ENCODE measurements at places on chromosomes 12 and 14. TPM values are rescaled to one million over a fixed set of nuclear protein-coding genes. Genes with fewer than 3 reads are reported as not detected.

GRCh38 chr14:20723488-20723887, 22.2 kb upstream of the EDDM3A start:
- peak; percentile 54 for DNase-seq

DNA sequence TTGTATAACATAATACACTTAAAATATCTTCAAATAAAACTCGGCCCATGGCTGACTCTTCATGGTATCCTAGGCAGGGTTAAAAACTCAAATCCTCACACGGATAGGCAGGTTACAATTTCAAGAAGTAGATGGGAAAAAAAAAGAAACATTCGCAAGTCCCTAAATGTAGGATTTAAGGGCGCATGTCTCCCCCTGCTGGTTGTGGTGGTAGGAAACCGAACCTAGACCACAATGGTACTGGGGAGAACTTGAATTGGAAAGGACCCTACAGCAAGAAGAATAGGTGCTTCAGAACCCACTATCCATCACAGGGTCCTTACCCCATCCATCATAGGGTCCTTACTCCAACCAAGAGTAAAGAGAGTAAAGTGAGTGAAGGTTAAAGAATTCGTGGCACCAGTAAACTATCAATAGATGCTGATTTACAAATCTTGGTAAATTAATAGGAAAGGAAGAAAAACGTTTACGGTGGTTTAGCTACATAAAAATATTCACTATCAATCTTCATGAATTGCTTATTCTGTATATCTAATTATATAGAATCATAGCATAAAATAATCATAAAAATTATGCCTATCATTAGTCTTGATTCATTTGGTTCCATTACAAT, 3.3 kb upstream of the CIPC start:
- DNase-seq, result peak; percentile 85

GRCh38 chr14:103767336-103767894, 51.8 kb downstream of the ZFYVE21 start:
- DNase-seq, result no peak

DNA sequence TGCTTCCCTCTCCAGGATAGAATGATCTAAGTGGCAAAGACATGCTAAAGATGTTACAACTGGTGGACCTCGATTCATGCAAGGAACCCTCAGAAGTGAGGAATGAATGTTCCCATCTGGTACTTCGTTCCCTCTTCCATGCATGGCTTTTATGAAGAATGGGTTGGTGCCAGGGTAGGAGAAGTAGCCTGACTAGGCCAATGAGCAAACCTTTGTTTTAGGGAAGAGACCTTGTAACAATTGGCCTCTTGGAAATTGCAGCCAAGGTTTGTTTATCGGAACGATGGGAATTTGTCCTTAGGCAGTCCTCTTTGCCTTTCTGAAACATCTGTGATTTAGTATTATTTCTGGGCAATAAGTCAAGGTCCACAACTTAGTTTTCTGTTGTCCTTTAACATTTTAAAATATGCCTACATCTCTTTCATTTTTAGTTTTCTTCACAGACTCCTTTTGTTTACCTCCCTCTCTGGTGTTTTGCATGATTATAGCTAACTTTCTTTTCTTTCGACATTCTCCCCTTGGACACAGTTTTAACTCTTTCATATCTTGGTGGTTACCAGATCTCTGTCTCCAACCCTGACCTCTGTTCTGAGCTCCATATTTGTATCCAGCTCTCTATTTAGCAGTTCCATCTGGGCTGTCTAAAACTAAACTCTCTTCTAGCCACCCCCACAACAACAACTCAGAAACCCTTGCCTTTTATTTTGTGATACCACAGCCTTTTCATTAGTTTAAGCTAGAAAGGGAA, 70.0 kb downstream of the DIP2B start:
- no peak for DNase-seq

GRCh38 chr12:60501124-60501729, 905.4 kb downstream of the SLC16A7 start:
- no peak for DNase-seq

DNA sequence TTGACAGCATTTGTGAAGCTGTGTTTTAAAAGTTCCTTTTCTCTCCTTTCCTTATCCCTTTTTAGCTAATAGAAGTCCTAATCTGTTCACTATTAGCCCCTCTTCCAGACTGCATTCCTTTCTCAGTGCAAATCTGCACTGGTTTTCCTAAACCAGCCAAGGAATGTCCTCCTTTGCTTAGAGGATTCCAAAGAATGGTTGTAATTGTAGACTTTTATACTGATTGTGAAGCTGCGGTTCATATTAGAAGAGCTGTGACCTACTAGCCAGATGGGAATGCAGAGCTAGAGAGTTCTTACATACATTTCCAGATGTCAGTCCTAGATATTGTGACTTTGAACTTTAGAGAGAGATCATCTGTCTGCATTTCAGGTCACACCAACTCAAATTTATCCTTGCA, 79.8 kb downstream of the MYRFL start:
- no peak for DNase-seq

- peak; percentile 61 for DNase-seq
These were observed at the start of gene ETV6 for GRCh38 chr12:11649413-11650285. ETV6 (plus strand) TSS chr12:11649674; CDS start chr12:11650128, 454 bp downstream.

- peak; percentile 80 for DNase-seq
These were observed at the start of gene AMDHD1 for GRCh38 chr12:95943330-95943842. AMDHD1 (plus strand) TSS chr12:95943331; CDS start chr12:95943399, 68 bp downstream.

DNA sequence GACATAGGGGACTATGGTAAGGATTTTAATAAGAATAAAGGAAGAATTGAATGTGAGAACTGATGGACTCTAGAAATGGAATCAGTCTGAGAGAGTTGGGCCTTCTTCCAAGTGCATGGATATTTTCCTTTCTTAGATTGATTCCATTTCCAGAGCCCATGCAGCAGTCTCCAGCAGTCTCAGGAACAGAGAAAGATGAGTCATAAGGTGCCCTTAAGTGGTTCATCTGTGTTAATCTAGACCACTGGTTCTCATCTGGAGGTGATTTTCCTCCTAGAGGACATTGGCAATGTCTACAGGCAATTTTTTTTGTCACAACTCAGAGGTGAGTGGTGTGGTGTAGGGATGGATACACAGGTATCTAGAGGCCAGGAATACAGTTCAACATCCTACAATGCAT, 25.9 kb downstream of the TRIM9 start:
- DNase-seq, result no peak

DNA sequence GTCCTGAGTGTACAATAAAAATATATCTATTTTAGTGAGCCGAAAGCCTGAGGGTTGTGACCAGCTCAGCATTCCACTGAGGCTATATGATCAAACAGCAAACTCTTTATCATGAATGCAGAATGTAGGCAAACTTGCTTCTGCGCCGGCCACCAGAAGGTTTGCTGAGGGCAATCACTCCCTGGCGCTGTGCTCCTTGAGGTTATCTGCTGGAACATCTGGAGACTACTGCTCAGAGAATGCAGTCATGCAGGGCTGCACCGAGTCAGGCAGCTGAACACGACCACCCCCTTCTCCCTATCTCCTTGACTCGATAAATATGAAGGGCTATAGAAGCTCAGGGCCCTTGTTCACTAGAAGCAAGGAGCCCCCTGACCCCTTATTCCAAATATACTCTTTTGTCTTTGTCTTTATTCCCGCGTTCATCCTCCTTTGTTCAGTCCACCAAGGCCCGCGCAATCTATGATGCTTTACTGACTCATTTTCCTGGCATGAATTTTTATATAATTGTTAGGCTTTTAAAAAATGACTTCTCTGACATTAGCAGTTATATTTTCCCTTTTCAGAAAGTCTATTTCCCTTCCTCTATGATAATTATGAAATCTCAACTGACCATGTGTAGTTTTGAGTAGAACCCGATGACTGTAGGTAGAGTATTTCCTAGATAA, 1089.3 kb downstream of the SLC16A7 start:
- DNase-seq, result no peak

GRCh38 chr14:32608857-32609256, 279.8 kb downstream of the AKAP6 start:
- peak; percentile 78 for DNase-seq

DNA sequence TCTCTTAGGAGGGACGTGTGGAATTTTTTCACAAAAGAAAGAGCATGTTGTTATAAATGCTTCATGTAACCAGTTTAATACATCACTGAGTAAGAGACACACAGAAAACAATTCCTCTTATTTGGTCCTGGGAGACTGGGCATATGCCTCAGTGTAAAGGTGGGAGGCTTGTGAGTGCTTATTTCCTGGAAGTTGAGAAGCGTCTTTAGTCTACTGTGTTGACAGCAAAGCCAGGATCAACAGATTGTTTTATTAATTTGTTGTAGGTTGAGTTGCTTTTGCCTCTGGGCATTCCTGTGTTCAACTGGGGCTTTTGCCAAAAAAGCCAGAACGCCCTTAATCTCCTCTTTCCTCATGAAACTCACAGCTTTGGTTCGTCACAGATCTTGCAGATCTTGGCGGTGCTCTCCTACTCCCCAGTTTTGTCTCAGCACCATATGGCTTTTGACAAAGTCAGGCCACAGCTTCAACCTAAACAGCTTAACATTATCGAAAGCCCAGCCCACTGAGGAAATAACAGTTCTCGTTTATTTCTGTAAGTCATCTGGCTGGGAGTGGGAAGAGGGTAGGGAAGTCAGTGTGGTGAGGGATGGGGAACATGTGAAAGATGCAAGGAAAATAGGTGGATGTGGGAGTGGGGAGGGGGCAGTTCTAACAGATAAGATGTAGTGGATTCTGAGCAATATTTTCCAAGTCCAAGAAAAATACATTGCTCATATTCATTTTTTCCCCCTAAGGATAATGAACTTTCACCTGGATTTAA, 227.2 kb downstream of the DACT1 start:
- no peak for DNase-seq

DNA sequence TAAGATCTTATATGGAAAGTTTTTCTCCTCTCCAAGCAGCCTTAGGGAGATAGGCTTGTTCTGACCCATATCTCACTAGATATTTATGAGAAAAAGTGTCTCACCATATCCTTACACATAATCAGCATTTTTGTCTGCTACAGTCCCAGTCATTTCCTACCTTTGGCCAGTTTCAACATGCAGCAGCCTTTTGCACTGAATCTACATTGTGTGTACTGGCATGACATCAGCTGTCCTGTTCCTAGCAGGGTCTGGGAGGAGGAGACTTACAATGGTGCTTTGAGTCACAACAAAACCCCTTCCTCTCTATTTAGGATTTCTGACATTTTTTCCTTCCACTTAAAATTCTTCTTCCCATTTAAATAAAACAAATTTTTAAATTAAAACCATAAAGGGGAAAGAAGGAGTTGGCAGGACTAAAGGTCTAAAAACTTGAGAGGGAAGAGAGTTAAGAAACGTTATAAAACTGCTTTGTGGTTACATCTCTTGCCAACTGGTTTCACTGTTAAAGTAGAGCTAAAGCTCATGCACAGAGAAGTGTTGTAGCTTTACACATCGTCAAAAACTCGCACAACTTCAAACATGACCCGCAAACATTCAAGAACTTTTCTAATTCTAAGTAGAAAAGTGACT, 53.3 kb upstream of the CERS5 start:
- DNase-seq, result peak; percentile 66

DNA sequence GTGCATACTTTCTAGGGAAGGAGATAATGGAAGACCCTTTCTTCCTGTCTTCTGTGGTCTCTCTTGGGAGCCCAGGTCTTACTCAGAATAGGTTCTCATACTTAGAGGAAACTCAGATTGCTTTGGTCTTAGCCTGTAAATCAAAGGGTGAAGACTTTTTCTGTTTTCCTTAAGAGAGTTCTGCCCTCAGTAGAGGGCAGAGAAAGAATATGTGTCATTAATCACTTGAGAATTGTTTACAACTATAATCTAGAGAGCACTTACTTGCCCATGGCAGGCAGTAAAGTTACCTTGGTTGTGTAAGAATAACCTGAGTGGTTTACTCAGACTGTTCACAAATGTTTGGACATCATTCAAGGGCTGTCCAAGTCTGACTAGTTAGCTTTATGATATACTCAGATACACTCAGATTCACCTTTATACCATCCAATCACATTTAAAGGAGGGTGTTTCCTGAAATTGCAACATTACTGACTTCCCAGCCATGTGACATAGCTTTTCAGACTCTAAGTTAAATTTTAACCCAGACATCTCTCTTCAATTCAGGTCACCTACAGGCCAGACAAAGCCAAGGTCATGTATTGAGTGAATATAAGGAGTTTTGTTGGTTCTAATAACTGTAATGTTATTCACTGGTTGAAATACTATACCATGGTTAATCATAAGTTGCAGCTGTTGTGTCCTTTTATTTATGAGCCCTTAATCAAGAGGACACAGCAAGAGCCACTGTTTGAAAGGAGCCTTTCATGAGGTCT, 372.2 kb downstream of the RAD51B start:
- no peak for DNase-seq

Gene LMO3
- total RNA-seq, result 1.1 TPM

Gene MIS18BP1
- 31.2 TPM for total RNA-seq

Gene TMEM19
- total RNA-seq, result 46.7 TPM

Gene BTBD7
- total RNA-seq, result 15.9 TPM

Gene CAPZA3
- not detected for total RNA-seq

Gene CCDC38
- not detected for total RNA-seq
